ENCODE measurements at places on chromosomes 4 and X.

DNA sequence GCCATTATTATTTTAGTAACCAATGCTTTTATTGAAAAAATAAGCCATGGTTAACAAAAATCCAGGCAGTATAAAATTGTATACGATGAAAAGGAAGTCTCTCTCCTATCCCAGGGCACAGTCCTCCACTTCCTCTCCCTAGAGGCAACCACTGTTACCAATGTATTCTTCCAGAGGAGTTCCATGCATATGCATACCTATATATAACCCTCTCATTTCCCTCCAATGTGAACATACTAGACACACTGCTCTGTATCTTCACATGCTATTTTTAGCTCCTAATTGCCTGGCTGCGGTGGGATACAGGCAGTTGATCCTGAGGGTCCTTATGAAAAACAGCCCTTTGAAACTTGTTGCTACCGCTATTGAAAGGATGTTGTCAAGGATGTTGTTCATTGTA lies 33.8 kb downstream of the PRPS1 start:
- no peak for DNase-seq

- DNase-seq: no peak
Measured at GRCh38 chr4:126544276-126544675, 1088.5 kb upstream of the INTU start.

DNA sequence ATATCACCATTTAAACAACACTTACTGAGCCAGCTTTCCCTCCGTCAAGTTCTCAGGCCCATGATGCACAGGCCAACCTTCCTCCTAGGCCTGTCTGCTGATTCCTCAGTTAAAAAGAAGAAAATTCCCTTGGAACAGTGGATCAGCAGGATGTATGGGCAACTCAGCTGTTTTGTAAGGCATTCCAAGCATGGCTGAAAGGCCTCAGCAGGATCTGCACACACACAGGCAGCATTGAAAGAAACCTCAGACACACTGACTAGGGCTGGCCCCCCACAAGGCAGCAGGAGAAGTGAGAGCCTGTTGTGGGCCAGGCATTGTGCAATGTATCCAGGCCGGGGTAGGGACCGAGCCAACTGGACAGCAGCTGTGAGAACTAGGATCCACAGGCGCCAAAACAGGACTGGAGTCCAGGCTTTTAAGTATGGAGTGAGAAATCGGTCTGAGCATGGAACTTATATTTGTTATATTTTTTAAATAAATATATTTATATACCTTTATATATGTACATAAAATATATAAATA lies 171.4 kb downstream of the NWD2 start:
- no peak for DNase-seq

- DNase-seq: no peak
Measured at GRCh38 chrX:66023385-66024091, 16.3 kb downstream of the VSIG4 start.

DNA sequence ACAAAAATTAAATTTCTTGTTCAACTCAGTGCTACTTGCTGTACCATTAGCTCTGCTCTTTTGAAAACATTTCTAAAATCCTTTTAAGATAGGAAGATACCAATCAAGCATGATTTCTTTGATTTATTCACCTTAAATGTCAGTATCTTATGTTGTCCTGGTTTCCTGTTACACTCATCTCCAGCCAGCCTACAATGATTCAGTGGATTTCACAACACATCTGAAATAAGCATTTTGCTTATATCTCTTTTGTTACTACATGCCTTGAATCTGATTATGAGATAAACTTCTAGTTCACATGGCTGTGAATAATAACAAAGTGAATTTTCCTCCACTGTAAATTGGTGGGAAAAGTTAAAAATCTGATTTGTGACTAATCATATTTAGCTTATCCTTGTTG lies 112.5 kb upstream of the BMP3 start:
- no peak for DNase-seq

DNA sequence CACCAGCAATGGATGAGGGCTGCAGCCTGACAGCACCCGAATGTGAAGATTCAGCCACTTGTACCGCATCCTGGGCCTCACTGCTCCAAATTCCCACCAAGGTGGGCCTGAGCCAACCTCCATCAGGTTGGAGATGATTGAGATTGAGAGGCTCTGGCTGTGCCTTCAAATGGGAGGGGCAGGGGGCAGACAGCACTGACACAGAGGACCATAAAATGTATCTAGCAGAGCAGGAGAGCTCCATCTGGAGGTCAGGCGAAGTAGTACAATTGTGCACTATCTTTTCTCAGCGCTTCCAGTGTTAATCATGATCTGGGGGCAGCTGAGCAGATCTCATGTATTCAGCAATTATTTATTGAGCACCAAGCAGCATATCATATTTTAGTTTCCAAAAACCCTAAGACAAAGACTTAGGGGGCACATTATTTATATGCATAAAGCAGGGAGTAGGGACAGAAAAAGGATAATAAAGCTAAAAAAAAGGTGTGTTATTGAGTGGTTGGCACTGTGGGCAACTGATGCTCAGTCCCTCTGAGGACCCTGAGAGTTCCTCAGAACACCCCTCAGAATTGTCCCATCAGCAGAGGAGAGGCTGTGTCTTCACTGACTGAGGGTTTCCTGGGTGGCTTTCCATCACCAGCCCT lies 31.6 kb upstream of the C1QTNF7 start:
- peak; percentile 26 for DNase-seq

DNA sequence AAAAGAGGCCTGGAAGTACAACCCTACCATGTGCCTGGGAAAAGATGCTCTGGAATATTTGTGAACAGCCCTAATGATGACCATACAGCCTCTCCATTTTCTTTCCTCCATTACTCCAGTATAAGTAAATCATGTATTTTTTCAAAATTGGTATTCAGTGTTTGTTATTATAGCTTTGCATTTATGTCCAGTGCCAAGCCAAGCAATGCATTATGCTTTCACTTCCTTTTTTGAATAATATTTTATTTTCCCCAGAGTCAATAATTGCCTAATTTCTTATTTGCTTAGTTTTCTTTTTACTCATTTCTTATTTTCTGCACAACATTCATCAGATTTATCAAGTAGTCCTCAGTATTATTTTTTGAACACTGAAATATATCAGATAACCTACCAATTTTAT lies 49.3 kb upstream of the EOLA2 start:
- DNase-seq: no peak

DNA sequence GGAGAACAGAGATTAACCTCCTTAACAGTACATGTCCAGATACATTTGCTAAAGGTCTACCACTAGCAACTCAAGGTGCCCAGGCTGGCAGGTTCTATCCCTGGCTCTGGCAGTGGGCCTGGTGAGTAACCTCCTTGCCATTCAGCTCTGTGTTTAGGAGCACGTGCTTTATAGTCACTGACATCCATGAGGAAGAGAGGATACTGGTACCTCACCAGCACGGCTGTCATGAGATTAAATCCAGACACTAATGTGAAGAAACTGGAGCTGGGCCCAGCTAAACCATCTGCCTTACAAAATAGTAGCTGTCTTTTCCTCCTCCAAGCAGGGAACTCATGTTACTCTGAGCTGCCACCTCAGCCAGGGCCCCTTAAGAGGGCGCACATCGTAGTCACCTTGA lies 45.3 kb downstream of the GPRASP3 start:
- DNase-seq: no peak

DNA sequence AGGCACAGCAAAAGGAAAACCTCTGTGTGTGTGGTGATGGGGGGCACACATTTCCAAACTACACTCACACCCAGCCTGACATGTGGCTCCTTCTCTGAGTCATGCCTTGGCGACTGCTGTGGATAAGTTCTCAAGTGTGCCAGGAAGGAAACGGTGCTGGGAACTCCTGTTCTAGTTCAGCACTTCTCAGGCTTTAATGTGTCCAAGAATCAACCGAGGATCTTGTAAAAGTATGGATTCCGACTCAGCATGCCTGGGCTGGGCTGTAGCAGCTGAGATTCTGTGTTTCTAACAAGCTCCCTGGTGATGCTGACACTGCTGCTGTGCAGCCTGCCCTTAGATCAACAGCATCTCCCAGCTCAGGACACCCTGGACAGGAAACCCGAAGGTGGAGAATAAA lies 20.2 kb downstream of the CLNK start:
- DNase-seq: no peak

DNA sequence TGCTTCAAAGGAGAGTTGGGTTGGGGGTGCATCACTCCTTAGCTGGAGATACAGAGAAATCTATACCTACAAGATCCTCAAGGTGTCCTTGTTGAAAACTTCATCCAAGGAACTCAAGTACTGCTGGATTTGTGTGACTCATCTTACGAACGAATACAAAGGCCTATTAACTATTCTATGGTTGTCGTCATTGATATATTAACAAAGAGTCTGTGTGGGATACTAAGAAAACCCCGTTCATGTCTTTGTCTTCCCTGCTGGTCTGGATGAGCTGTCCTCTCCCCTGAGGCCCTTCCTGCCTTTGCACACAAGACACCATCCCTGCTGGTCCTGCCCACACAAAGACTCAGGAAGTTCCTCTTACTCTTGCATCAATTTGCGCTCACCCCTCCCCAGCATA lies 54.9 kb upstream of the IRF2 start:
- no peak for DNase-seq

DNA sequence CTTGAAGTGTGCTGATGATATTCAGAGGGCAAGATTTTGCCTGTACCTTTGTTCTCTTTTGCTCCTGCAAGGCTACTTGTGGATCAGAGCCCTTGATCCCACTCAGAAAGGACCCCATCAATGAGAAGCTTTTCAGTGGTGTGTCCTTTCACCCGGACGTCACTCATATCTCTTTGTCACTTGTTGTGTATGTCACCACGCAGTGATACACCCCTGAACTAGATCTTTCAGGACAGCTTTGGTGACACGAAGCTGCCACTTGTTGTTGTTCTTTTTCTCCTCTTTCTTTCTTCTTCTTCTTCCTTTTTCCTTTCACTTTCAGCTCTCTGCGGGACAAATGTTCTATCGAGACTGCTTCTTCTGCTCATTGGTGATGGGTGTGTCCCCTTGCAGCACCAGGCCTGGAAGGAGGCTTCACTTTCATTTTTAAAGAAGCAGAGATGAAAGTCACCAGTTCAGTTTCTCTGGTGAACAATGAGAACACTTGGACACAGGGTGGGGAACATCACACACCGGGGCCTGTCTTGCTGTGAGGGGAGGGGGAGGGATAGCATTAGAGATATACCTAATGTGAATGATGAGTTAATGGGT lies 83.6 kb downstream of the NBDY start:
- DNase-seq: no peak

DNA sequence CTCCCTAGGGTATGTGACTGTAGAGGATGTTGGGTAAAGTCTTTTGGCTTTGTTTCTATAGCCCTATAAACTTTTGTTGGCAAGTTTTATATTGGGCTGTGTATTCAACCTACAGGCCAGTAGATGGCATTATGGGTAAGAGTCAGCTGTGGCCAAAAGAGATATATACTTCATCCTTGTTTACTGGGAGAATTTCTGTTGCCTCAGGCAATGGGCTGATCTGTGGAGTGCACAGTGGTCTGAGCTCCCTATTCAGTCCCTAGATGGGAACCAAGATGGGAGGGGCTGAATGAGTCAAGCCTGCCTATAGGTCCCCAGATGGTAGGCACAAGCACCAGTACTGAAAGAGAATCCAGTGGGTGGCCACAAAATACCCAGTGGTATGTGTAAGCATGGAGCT lies 580.6 kb downstream of the EPHA5 start:
- DNase-seq: no peak

Data from stimulated activated CD4-positive, alpha-beta T cell treated with anti-CD3 and anti-CD28 coated beads, Interleukin-1b, Interleukin-23, amount 100 ng/mL, for 1 hour (primary cell).